ENCODE measurements at places on chromosomes 4 and X.

- DNase-seq, result no peak
These were observed 17.4 kb upstream of the MAP3K15 start for GRCh38 chrX:19532709-19533108.

DNA sequence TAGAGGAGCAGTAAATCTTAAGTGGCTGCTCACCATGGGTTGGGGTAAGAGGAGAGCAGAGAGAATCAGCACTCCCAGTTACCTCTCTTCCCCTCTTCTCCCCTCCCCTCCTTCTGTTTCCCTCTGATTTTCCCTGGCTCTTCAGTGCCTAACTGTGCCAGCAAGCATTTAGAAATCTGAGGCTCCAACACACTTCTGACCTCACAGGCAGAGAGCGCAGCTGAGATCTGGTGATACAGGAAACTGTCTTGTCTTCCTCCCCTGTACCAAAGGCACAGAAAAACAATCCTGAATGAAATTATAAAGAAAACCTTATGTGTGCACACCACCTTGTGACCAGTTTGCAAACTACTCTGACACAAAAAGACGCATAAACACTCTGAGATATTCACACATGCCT lies 82.4 kb upstream of the SMIM10 start:
- peak; percentile 4 for DNase-seq

DNA sequence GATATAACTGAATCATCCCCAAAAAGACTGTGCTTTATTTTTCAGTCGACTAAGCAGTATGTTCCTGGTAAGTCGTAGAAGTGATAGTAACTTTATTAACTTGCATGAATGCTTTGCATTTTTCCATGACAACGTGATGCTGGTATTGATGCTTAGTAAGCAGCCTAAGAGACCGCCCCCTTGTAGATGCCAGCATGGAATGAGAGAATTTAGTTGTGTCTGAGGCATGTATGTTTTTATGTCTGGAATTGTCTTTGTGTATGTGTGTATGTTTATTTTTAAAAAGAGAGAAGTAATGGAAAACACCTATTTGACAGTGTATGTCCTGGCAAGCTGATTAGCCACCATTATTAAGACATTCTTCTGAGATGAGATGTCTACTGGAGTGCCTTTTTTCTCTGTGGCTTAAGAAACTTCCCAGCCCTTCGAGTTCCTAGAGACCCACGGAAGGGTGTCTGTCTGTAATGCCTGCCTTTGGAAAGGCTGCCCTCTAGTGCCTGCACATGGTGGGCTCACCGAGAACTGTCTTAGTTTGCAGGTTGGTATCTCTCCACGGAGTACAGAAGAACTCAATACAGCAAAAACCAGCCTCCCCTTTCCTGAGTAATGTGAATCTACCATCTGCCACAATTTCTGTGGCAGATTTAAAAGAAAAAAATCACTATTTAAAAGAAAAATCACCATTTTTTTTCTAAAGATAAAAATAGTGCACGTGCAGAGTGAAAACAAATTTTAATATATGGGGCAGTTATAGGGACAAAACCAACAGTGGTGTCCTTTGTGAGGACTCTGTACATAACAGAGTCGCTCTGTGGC lies 85.9 kb downstream of the AASDH start:
- peak; percentile 60 for DNase-seq

DNA sequence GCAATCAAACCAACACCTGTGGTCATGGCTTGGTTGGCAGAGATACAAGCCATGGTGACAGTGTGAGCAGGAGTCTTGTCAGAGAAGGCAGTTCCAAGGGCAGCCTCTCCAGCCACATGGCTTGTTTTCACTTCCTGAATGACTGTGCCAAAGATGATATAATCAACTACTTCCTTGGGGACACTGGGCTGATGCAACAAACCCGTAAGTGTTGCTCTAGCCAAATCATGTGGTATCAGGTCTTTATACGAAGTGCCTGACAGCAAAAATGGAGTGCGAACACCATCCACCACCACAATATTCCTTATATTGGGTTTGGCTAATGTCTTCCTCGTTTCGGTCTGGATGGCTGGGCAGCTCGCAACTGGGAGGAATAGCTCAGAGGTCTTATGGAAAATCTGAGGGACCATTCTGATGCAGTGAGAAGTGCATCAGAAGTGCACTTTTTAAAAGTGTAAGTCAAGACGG lies 922.0 kb downstream of the NLGN4X start:
- DNase-seq, result no peak

DNA sequence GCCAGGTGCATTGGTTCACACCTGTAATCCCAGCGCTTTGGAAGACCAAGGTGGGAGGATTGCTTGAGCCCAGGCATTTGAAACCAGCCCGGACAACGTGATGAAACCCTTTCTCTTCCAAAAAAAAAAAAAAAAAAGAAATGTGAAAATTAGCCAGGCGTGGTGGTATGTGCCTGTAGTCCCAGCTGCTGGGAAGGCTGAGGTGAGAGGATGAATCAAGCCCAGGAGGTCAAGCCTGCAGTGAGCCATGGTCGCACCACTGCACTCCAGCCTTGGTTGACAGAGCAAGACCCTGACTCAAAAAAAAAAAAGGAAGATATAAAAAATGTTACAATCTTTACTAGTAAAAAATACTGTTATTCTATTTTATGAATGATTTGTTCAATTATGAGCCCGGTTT lies 5.9 kb downstream of the FAM199X start:
- DNase-seq, result no peak

DNA sequence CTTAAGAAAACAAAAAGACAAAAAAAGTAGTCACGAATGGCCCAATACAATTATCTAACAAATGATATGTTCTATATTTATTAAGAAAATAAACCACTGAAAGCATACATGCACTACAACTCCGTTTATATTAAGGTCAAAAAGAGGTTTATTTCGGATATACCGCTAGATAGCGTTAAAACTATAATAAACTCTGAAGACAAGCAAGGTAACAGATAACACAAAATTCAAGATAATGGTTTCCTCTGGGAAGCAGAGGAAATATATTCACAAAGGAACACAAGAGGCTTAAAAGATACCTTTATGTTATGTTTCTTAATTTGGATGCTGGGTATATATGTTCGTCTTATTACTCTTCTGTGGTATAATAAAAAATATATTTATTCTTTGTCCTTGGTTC lies 4.7 kb upstream of the FAM200B start:
- no peak for DNase-seq

GRCh38 chr4:184851200-184851541 lies 25.4 kb upstream of the ACSL1 start:
- DNase-seq, result no peak

DNA sequence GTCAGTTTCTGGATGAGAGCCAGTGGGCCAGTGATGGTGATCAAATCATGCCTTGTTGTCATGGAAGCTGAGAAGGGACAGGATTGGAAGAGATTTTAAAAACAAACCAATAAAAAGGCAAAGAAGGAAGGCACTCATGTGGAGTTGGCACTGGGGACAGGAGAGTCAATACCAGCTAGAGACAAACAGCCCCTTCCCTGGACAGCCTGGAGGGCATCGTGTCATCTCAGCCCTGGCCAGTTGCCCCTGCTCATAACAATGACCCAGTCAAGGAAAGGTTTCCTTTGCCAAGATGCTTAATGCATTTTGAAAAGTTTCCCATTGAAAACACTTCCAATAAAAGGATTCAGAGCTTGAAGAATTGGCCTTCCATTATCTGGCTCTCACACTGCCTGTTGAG lies 55.5 kb downstream of the SCML1 start:
- no peak for DNase-seq

DNA sequence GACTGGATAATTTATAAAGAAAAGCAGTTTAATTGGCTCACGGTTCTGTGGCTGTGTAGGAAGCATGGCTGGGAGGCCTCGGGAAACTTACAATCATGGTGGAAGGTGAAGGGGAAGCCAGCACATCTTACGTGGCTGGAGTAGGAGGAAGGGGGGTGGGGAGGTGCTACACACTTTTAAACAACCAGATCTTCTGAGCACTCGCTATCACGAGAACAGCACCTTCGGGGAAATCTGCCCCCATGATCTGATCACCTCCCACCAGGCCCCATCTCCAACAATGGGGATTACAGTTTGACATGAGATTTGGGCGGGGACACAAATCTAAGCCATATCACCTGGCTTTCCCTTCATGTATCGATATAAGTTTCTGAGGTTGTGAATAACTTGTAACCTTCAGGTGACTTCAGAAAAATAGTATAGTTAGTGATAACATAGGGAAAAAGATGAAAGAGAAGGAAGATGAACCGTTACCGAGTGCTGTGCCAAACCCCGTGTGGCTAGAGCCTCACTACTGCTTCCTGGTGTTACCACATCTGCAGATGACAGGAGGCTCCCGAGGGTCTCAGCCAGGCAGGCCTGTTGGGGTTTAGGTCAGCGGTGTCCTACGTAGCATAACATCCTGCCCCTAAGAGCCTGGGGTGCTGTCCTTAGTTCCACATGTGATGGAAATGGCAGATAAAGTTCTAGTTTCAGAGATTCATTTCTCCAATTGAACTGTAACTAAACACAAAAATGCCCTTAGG lies 103.5 kb downstream of the TNIP2 start:
- DNase-seq, result no peak

GRCh38 chr4:149796381-149796780 lies 19.3 kb downstream of the IQCM start:
- DNase-seq, result no peak

GRCh38 chr4:159767406-159767805 lies 664.5 kb downstream of the RAPGEF2 start:
- DNase-seq, result no peak

DNA sequence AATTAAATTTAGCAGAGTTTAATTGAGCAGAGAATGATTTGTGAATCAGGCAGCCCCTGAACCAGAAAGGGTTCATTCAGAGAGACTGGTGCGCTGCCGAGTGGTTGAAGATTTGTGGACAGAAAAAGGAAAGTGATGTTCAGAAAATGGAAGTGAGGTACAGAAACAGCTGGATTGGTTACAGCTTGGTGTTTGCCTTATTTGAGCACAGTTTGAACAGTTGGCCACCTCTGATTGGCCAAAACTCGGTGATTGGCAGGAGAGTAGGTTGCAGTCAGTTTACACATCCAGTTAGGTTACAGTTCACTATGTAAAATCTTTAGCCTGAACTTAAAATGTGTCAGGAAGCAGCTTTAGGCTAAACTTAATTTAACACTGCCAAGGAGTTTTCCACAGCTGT lies 14.9 kb downstream of the MID1IP1 start:
- DNase-seq, result no peak

DNA sequence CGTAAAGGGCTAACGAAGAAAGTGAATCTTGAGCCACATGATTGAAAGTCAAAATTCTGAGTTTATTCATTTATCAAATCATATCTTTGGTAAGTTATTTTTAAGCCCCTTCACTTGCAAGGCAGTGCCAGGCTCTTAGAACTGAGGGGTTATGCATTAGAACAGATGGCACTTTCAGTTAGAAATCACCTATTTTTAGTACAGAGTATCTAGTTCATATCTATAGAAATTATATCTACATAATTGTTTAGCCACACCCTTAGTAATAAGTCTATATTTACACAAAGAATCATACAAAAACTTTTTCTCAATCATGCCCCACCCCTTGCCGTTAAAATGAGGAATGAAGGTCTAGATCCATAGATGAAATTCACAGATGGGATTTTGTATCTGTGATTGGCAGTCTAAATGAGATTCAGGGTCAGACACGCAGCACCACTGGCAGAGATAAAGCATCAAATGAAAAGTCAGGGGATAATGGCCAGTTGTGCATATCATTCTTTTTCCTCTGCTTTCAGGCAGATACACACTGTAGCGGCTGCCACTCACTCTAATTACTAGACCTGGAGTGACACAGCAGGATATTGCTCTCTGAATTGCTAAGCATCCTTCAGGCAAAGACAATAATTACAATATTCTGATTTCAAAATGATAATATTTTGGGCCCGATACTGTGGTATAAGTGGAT lies 440.5 kb downstream of the MAPK10 start:
- no peak for DNase-seq

DNA sequence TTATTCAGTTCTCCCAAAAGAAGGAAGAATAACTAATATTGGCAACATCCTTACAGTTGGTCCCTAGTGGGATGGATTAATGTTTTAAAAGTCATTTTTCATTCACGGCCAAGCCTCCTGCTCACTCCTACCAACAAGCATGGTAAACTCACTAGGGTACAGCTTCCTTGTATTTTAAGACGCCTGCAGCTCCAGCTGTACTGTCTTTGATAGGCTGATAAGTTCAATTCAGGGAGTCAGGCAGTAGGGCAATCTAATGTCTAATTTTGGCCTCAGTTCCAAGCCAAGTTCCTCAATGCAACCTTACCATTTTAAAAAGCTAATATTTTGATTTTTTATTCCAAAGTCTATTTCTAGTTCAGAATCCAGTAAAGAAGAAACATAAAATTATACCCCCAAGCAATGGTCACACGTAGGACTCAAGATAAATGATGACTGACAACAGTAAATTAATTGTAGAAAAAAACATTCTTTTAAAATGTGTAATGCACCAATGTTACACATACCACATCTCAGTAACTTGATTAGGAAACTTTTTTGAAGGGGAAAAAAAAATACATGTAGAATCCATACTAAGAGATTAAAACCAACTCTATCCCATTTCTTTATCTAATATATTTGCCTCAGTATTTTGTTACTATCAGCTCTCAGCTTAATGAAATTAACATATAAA lies 9.3 kb downstream of the LCORL start:
- DNase-seq, result no peak

DNA sequence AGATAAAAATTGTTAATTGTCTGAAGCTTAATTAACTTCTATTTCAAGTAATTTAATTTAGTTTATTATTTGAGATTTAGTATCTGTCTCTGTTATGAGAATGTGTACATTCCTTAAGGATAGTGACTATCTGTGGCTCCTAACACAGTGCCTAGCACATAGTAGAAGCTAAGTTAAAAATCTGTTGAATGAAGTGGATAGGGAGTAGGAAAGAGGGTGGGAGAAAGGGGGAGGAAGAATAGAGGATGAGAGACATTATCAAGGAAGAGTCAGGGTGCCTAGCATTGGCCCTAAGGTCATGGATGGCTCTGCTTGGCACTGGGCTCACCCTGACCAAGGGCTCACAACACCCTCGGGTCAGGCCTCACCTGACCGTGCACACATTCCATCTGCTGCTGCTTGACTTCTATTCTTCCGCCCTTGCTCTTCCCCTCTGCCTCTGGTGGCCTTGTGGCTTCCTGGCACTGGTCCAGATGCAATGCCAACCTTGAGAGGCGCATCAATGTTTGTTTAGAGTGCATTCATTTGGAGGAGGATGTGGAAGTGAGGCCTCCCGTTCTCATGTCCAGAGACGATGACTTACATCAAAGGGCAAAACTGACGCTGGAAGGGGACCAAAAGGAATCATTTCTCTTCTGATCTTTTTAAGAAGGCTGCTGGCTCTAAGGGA lies 42.3 kb downstream of the TRIM2 start:
- DNase-seq, result no peak

- no peak for DNase-seq
These were observed 44.6 kb upstream of the MBNL3 start for GRCh38 chrX:132533409-132533808.

DNA sequence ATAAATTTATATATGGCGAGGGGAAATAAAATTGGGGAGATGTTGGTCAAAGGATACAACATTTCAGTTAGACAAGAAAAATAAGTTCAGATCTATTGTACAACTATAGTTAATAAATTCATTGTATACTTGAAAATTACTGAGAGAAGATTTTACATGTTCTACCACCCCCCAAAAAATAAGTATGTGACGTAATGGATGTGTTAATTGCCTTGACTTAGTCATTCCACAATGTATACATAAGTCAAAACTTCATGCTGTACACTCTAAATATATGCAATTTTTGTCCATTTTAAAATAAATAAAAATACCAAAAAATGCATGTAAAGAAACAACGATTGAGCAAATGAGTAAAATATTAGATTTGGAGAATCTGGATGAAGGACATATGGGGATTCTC lies 1.8 kb downstream of the USP11 start:
- no peak for DNase-seq

All from NCI-H2171 treated with DMSO at 0.1 percent for 48 hours (cell line).